GM03348 (cell line): ENCODE measurements at places on chromosomes 11 and 22.
A peak's percentile ranks its signal among the peaks of the same experiment; 100 is the strongest.

GRCh38 chr11:21511835-21512440 is 680.9 kb upstream of the ANO5 start:
- peak; percentile 5 for DNase-seq

DNA sequence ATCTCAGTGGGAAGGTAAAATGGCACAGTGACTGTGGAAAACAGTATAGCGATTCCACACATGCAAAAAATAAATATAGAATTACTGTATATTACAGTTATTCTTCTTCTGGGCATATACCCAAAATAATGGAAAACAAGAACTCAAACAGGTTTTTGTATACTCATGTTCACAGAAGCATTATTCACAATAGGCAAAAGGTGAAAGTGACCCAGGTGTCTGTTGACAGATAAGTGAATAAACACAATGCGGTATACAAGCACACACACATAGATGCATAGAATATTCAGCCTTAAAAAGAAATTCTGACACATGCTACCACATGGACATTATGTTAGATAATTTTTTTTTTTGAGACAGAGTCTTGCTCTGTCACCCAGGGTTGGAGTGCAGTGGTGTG is 233.0 kb downstream of the SWAP70 start:
- no peak for DNase-seq

DNA sequence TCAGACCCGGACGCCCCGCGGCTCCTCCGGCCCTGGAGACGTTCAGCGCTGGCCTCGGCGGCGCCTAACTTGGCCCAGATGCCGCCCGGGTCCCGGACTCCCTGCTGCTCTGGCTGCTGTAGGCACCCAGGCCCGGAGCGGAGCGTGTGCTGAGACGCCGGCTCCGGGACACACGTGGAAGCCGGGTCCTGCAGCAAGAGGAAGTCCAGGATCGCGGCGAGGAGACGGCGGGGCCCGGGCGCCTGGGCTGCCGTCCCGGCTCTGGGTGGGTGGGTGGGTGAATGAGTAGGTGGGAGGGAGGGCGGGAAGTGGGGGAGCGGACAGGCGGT is 223 bp downstream of the WT1 start:
- DNase-seq: no peak

DNA sequence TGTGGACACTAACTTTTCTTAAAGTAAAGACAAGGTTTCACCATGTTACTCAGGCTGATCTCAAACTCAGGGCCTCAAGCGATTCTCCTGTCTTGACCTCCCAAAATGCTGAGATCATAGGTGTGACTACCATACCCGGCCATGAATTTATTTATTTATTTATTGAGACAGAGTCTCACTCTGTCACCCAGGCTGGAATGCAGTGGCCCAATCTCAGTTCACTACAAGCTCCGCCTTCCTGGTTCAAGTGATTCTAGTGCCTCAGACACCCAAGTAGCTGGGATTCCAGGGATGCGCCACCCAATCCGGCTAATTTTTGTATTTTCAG is 29.7 kb upstream of the PCF11 start:
- no peak for DNase-seq

DNA sequence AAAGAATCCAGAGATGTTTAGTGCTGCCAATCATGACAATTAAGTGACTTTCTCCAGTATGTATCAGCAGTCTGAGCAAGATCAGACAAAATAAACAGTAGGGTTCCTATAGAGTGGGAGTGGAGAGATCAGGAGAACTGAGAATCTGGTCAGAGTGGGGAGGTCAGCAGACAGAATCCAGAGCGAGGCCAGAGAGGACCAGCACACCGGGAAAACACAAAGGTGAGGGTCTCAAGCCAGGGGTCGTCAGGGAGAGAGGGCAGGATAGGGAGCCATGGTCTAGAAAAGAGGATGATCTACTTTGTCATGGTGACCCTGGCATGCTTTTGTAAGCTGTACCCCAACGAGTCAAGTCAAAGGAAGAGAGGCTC is 39.2 kb downstream of the MAPK1 start:
- no peak for DNase-seq

DNA sequence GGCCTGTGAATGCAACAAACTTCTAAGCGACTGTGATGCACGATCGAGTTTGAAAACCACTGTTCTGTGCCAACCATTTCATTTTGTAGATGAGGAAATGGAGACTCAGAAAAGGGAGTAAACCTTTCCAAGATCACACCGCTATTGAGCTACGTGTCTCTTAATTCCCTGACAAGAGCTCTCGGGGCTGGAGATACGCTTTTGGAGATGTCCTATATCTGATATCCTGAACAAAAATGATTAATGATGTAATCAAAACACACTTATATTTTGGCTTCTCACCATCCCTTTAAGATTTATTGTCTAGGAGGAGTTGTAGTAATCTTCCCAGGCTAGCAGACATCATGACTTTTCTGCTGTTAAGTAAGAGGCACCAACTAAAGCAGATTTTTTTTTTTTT is 1.7 kb upstream of the PARVA start:
- DNase-seq: no peak

- no peak for DNase-seq
Measured at GRCh38 chr11:67456068-67456705, 1.0 kb downstream of the CABP4 start.

GRCh38 chr11:129375751-129376657 is at the start of gene BARX2:
Gene BARX2 (plus strand): TSS chr11:129375848. CDS start chr11:129376036, 188 bp downstream.
- DNase-seq: peak; percentile 75

DNA sequence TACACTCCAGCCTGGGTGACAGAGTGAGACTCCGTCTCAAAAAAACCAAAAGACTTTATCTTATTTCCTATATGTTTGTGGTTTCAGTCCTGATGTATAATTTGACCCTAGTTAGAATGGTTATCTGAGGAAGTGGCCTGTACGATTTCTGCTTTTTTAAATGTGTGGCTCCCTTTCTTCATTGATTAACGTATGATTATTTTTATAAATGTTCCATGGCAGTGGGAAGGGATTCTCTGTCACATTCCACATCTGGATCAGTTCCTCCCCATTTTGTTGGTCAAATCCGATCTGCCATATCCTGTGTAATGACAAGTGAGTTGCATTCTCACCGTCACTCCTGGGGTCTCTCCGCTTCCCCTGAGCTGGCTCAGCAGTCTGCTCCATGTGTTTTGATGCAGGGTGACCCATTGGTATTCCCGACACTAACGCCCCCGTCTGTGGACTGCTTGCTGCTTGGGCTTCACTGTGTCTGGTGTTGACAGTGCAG is 20.3 kb downstream of the NEAT1 start:
- DNase-seq: no peak

DNA sequence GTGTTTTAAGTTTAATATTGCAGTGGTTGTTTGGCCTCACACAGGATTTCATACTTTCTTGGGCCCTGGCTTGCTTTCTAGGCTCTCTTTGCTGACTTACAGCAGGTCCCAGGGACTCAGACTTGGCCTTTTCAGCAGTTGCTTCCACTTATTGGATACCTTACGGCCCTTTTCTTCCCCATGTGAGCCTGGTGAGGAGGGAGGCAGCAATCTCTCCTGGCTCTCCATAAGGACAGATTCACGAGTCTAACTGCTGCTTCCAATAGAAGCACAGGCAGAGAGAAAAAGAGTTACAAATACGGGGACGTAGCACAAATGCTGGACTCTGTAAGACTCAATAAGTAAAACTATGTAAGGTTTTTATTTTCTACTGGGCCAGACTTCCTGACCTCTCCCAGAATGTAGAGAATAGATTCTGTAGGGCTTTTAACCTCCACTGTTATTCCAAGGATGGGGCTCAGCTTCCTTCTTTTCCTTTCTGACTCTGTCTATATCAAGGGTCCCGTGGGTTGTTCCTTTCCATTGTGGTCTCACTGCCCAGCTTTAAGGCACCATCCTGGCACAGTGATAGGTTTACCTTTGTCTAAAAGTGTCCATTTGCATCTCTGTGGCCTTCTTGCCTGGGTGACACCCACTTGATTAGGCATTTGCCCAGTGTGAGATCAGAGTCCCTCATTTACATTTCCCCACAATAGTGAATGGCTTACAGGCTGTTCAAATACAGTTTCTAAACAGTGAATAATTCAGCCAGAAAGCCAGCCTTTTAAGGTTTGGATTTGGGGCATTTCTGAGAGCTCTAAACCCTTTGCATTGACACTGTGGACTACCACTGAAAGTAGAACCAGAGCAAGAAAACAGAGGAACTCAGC is 92.8 kb downstream of the RASSF10 start:
- DNase-seq: no peak

DNA sequence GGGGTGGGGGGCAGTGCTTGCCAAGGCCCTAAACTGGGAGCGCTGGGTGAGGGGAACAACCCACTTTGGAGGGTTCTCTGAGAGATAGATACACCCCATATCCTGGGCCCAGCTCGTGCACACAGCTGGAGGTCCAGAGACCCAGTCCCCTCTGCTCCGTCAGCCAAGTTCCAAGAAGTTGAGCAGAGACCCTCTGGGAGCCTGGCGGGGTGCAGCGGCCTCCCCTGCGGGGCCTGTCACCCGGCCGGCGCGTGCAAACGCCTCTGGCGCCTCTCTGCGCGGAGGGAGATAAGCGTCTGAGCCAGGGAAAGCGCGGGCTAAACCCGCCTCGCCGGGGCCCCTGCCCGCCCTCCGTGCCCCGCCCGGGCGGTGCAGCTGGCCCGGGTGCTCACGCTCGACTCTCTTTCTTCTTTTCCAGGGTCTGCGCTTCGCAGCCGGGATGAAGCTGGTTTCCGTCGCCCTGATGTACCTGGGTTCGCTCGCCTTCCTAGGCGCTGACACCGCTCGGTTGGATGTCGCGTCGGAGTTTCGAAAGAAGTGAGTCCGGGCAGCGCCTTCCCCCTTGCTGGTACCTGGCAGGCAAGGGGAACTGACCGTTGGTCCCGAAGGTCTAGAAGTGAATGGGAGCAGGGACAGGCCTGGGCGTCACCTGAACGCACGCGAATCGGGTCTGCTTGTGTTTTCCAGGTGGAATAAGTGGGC is 540 bp downstream of the ADM start:
- DNase-seq: peak; percentile 62

DNA sequence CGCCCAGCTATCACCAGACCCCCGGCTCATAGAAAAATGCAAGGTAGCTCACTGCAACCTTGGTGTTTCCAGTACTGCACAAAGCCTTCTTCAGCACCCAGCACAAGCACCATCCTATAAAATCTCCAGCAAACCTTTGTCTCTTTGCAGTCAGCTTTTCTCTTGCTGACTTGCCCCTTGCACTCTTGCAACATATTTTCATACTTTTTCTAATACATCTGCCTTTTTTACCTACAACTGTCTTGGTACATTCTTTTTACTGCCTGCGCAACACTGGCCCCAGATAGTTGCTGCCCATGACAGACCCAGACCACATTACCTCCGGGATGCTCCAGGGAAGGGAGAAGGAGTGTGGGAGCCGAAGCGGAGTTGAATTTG is 142.4 kb downstream of the MPPED1 start:
- DNase-seq: no peak

DNA sequence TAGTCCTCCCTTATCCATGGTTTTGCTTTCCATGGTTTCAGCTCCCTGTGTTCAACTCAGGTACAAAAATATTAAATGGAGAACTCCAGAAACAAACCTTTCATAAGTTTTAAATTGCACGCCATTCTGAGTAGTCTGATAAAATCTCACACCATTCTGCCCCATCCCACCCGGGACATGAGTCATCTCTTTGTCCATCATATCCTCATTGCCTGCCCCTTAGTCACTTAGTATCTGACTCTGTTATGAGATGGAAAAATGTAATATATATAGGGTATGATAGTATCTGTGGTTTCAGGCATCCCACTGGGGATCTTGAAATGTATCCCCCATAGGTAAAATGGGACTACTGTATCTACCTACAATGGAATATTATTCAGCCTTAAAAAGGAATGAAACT is 35.5 kb upstream of the FGF3 start:
- no peak for DNase-seq

- no peak for DNase-seq
Measured at GRCh38 chr11:102807921-102808320, 10.0 kb upstream of the MMP1 start.

DNA sequence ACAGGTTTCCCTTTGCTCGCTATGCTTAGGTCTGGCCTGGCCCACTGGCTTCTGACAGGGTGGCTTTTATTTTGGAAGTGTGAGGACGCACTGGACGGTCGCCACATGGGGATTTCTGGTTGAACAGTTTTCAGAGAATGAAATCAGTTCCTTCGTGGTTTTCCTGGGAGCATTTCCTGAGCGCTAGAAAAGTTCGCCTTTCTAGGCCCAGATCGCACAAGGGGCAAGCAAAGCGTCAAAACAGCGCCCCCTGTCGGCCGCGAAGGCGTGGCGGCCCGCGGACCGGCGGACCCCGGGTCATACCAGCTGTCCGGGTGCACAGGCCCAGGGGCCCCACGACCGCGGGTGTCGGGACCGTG is 12.7 kb upstream of the CYP2R1 start:
- peak; percentile 85 for DNase-seq

DNA sequence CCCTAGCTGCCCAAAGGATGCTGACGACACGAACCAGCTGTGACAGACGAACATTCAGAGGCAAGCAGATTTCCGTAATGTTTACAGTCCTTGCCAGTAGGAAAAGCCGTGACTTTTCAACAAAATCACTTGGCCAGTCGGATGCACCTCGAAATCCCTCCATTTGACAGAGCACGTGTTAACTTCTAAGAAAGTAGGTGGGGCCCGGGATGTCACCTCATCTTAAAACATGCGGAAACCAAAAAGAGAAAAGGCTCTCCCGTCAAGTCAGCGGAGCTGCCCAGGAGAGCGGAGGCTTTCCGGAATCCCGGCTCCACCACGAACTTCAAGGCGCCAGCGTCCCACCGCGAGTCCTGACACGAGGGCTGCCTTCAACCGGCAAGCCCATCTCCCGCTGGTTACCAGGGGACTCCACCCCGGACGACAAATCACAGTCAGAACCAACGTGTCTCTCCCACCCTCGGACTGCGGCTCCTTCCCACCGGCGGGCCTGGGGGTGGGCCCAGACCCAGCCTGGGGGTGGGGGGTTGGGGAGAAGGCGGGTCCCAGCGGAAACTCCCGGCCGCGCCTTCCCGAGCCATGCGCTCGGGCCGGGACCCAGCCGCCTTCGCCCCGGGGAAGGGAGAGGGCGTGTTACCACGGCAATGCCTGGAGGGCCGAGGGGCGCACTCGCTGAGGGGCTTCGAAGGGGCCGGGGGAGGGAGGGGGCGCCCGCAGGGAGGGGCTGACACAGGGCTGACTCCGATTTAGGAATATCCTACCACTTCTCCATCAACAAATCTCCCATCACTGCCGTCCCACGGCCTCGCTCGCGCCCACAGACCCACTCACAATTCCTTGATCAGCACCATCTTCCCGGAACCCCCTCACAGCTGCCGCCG is 475 bp downstream of the PITPNB start:
- peak; percentile 81 for DNase-seq

DNA sequence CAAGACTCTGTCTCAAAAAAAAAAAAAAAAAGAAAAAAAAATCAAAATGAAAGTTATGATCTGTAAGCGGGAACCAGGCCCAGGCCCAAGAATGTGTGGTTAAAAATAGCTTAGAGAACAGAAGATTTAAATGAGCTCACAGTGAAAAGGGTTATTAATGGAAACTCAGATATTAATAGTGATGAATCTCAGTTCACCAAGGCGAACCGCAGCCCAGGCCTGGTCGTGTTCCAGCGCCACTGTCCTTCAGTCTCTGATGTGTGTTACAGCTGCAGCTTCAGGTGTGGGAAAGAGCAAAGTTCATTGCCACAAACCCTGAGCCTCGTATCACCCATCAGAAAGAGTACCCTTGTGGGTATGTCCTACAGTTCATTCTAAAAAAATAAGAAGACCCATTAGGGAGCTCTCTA is 107.1 kb downstream of the GAB2 start:
- DNase-seq: peak; percentile 72

GRCh38 chr11:104581246-104581980 is 316.8 kb downstream of the CASP12 start:
- no peak for DNase-seq

- DNase-seq: no peak
Measured at GRCh38 chr11:66106786-66107599, 36.9 kb downstream of the PACS1 start.
